ENCODE measurements at places on chromosomes 4 and X.

DNA sequence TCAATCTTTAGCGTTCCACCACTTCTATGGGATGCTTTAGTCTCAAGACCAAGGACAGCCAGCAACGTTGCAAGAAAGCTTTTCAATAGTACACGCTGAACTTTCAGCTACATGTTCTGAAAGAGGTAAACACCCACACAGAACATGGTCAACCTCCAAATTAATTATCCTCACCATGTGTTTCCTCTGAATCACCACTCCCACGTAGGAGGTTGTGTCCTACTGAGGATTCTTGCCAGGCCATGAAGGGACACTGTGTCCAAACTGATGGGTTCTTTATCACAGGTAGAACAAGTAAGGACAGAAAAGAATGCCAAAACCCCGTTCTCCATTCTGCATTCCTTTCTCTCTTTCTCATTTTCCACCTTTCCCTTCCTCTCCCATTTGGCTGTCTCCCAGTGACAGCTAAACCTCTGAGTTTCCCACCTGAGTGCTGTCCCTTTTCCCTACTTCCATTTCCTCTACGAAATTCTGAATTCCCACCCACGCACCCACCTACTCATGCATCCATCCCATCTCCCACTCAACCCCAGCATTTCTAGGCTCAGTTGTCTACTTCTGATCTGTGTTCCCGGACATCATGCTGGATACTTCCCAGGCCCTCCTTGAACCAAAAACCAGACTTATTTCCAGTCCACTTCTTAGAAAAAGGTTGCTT lies 29.0 kb upstream of the GPM6B start:
- ATAC-seq, result no peak

- no peak for ATAC-seq
Measured at GRCh38 chr4:1409079-1409478, 2.8 kb upstream of the NKX1-1 start.

DNA sequence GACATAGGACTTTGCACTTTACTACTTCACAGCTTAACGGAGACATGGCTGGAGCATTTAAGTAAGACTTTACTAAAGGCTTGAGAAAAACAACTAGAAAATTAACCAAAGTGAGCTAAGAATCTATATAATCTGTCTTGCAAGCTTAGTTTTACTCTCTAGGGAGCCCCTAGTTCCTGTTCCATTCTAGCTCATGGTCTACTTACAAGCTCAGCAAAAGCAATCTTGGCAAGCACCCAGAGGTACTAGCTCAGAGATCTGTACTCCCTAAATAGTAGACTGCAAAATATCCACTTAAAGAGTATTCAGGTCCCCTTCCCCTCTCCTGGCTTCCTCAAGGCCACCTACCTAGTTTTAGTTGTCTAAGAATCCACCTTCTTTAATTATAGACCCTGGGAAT lies 469.0 kb downstream of the IDS start:
- no peak for ATAC-seq

DNA sequence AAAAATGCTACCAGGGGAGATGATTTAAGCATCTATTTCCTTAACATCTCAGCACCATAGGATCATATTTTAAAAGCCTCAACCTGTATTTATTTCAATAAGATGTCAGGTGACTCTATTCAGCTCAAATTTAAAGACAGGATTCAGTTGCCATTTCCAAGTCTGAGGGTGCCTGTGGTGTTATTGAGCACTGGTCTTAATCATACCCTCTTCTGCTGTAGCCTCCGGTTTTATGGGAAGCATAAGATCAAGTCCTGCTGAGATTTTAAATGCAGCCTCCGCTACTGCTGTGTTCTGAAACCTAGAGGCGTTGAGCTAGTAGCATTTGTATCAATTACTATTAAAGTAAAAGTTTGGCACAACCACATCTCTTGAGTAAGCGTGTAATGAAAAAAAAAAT lies 185.7 kb upstream of the NWD2 start:
- no peak for ATAC-seq

GRCh38 chr4:90187148-90187884 lies 60.1 kb downstream of the CCSER1 start:
- no peak for ATAC-seq

- no peak for ATAC-seq
Measured at GRCh38 chr4:69786547-69786946, 26.1 kb upstream of the SULT1B1 start.

DNA sequence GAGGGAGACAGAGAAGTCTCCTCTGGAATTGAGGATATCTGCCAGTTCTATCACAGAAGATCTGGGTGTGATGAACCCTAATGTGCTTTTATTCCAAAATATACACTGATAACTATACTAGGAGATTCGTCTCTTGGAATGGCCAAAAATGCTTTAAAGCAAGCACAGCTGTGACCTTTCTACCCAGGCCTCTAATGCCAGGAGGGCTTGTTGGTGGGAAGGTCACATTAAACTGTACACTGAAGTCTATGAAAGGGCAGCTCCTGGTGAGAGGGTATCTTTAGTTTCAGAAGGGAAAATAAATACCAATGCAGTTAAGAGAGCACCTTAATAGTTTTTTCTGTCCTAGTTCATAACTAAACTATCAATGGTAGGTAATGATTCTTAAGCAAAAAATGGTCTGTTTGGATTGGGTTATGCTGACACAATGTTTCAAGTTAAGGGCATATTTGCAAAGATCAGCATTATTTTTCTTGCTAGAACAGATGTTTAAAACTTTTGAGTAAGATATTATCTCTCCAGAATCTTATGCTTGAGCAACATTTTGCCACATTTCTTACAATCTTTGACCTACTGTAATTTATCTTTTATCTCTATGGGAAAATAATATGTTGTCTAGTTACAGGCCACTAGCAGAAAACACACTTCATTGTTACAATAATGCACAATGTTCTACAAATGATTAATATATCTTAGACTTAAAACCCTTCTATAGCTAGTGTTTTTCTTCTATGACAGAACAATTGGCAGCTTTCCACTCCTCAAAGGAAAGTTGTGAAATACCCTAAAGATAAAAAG lies 59.6 kb downstream of the SEC24D start:
- no peak for ATAC-seq

DNA sequence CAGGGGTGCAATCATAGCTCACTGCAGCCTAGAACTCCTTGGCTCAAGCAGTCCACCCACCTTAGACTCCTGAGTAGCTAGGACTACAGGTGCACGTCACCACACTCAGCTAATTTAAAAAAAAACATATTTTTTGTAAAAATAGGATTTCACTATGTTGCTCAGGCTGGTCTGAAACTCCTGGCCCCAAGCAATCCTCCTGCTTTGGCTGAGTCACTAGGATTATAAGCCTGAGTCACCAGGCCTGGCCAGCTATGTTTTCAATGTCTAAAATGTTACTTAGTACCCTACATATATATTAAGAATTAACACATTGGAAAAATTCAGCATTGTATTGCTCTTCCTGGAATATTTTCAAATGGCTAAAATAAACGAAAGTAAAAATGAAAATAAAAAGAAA lies 37.5 kb downstream of the PNPLA4 start:
- peak; percentile 61 for ATAC-seq

DNA sequence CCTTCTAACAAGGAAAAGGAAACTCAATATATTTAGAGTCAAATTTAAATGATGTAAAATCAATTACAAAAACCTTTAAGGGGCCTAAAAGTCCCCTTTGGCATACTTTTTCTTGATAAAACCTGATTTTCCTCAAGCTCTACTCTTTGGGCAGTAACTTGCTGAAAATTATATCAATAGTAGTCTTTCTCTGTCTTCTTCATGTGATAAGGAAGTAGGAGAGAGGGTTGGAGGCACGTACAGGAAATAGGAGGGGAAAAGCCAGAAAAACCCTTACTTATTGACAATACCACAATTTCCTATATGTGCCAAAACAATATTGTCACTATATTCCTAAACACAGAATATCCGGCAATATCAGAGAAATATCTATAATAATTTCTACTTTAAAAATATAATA lies 9.6 kb downstream of the RHOH start:
- no peak for ATAC-seq

DNA sequence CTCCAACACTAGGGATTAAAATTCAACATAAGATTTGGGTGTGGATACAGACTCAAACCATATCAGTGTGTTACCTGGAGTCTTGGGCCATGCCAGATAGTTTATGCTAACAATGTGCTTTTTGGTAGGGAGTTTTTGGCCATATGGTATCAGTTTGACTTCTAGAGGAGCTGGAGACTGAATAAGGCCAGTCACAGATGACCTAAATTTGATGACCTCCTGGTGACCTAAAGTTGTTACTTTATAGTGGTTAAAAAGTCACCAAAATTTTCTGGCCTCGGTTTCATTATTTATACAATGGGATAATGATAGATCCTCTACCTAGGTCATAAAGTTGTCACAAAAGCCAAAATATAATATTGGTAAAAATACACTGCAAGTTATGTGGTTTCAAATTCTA lies 877.1 kb downstream of the RAPGEF2 start:
- no peak for ATAC-seq

DNA sequence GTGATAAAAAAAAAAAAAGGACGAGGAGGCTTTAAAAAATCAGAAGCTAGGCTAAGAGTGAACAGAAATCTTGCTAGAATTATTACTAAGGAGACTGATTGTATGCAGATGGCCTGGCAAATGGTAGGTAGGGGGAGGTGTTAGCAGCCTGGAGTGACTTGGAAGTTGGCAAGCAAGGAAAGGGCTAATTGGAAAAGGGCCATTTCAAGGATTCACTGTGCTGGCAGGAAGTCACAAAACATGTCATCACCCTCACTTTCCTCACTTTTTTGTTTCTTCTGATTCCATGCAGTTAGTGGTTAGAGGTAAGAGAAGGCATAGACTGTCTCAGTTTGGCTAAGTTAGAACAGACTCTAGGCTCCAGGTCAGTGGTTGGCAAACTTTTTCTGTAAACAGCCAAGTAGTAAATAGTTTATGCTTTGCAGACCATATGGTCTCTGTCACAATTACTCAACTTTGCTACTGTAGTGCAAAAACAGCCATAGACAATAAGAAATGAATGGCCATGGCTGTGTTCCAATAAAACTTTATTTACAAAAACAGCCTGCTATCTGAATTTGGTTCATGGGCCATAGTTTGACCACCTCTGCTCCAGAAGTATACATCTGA lies 646.5 kb upstream of the ACTRT1 start:
- ATAC-seq, result no peak

GRCh38 chr4:184937030-184937710 lies 81.1 kb upstream of the HELT start:
- no peak for ATAC-seq

DNA sequence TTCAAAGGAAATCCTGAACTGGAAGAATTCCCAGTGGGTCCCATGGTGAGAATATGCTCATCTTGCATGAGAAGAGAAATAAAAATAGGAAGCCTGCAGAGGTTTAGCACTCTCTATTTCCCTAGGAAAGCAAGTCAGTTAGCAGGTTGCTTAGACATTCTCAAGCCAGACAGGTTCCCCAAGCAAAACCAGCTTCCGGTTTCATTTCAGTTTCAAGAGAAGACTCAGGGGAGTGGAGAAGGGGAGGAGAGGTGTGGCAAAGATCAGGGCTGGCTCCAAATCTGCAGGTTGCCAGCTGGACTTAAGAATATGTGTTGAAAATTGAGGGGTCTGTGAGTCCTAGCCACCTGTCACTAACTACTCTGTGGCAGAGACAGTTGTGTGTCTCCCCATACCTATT lies 107.5 kb downstream of the CLNK start:
- no peak for ATAC-seq

DNA sequence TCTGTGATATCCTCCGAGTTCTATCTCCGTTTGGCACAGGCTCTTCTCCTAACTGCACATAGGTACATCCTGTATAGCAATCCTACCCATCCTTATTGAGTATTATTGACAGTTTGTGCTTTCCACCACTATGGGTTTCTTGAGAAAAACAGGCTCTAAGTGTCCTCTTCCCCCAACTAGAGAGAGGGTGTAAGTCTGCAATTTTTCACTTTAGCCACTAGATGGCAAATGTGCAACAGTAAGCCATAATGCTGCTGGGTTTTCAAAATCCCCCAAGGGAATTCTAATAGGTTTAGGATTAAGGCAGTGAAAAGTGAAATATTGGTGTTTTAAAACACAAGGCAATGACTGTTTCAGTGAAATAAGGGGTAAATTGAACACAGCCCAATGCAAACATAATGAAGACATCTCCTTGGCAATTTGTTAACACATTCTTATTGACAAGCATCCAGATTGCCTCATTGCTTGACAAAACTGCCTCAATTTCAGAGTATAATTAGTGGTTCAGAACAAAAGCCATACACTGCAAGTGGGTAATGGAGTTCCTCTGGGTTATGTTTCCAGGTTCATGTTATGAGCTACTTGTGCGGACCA lies 239.0 kb upstream of the HTR2C start:
- ATAC-seq, result no peak

DNA sequence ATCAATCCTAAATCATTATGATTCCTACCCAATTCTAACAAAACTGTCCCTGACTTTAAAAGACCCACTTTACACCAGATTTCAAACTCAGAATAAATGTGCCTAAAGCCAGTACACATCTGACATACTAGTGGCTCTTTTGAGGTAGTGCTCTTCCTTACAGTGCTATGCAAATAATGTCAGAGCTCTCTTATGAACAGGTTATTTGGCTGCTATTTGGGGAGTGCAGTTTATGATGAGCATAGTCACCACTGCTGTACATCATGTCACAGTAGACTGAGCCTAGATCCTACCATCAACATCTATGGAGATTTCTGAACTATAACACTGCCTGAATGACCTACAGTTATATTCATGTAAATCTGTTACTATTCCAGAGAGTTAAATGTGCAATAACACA lies 50.4 kb upstream of the PAGE5 start:
- ATAC-seq, result no peak

DNA sequence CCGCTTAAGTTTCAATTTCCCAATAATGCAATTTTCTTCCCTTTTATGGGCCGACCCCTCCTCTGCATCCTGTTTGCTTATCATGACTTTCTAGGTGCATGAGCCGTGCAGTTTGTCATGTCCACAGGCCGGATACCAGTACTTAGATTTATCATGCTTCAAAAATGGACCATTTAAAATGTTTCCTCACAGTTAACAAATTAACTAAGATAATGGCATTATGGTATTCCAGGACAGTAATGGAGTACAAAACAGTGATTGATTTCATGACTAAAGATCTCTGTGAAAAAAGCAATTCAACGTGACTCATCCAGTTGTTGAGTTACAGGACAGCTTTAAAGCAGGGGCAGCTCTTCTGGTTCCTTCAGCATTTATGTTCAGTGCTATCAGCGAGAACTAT lies 23.0 kb downstream of the SNX25 start:
- ATAC-seq, result peak; percentile 69

GRCh38 chr4:113673450-113673849 lies 88.1 kb downstream of the CAMK2D start:
- peak; percentile 99 for ATAC-seq

GRCh38 chr4:47598320-47598719 lies 113.2 kb downstream of the ATP10D start:
- ATAC-seq, result no peak

GRCh38 chr4:10051517-10052135 lies 30.3 kb upstream of the SLC2A9 start:
- ATAC-seq, result no peak

DNA sequence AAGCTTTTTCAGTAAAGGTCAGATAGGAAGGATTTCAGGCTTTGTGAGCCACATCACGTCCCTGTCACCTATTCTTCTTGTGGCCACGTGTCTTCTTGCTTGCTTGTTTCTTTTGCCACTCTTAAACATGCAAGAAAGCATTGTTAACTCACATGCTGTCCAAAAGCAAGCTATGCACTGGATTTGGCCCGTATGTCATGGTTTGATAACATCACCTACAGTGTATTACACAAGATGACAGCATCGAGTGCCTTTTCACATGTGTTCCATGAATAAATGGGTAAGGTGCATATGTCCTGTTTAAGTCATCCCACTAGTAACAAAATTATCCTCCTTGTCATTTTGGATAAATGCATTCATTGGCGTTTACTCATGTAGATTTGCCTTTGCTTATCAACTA lies 468.0 kb upstream of the FAT1 start:
- no peak for ATAC-seq

All from activated T-helper 17 cell treated with anti-CD3 and anti-CD28 coated beads, Interleukin-2, amount 50 U/mL, for 72 hours (primary cell).